ENCODE measurements at places on chromosomes 3 and 15.

DNA sequence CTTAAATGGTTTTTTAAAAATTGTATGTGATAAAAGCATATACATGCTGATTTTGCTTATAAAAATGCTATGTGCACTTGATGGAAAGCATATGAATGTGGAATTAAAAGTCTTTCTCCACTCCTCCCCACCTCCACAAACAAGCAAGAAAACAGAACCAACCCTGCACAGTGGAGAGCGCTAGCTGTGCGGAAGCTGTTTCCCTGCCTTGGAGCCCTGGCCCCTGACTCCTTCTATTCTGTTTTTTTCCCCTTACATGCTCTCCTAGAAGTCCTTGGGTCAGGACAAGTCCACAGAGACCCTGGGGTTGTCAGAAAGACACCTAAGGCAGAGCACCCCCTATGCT, 64.2 kb downstream of the BOC start:
- DNase-seq: no peak

DNA sequence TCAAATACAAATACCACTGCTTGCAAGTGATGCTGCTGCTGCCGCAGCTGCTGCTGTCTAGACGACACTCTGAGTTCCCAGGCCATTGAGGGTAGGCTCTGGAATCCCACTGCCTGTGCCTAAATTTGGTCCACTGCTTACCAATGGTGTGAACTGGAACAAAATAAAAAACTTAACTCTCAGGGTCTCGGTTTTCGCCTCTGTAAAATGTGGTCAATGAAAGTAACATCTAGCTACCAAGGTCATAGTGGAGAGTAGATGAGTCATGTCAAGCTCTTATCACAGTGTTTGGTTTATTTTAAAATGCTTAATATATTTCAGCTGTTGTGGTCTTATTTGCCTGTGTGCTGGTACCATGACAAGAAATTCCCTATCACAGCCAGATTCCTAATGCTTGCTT, 299.3 kb downstream of the CLSTN2 start:
- no peak for DNase-seq

DNA sequence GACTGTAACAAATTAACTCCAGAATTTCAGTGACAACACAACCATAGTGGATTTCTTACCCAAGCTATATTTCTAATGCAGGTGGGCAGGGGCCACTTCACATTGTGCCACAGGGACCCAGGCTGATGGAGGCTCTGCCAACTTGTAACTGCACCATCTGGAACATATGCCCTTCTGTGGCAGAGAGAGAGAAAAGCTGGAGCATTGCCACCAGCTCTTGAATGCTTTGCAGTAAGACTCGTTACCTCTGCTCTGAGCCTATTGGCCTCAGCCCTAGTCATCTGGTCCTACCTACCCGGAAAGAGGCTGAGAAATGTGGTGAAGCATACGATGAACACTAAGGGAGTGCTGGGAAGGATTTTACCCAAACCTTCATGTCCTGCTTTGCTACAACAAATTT, 587.1 kb downstream of the ZNF385D start:
- no peak for DNase-seq

DNA sequence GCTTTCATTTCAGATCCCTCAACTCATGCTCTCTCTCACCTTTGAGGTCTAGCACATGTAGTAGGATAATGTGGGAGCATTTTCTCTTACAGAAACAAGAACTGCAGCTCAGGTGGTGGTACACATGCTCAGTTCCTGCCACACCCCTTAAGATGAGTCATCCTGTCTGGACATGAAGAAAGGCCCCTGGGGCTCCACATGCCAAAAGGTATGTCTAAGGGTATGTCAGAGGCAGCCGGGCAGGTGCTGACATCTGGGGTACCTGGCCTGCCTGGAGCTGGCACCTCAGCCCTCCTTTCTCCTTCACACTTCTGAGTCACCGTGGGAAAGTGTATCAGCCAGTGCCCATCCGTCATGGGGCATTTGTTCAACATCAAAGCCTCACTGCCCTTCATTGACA, 209.9 kb downstream of the OCA2 start:
- no peak for DNase-seq

- DNase-seq: no peak
Measured at GRCh38 chr3:142613491-142613890, 17.3 kb downstream of the PLS1 start.

- DNase-seq: no peak
Measured at GRCh38 chr3:98038876-98039275, 3.8 kb upstream of the GABRR3 start.

GRCh38 chr3:53073553-53074365, 27.9 kb upstream of the SFMBT1 start:
- no peak for DNase-seq

GRCh38 chr15:39855400-39855799, 64.7 kb downstream of the GPR176 start:
- no peak for DNase-seq

DNA sequence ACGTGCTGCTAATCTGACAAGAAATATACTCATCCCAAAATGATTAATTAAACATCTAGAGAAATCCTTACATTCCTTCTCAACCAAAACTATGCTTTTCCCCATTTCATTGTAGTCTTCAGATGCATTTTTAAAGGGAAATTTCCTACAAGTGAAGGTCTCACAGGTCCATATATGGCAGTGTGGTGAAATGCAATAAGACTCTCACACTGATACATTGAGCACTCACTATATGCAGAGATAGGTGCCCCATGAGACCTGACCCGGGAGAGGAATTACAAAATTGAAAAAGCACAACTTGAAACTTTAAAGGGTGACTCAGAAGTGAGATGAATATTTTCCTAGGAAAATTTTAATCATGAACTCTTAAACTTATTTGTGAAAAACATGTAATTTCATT, 629.2 kb upstream of the NAALADL2 start:
- DNase-seq: no peak

DNA sequence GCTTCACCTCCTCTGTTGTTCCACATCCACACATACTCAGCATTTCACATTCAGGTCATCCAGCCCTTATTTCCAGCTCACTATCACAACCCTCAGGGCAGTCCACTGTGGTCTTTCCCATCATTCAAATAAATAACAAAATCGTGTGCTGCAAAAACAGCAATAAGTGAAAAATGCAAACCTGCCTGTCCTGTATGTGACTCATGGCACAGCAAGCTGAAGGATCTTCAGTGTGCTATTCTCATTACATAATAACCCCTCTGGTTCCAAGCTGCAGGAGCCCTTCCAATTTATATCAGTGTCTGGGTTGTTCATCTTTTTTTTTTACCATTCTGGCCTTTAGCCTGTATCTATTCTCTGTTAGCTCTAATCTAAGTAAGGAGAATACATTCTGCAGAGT, 185.3 kb upstream of the UBE2E2 start:
- no peak for DNase-seq

Data from RPMI8226 (cell line).